ENCODE measurements at places on chromosomes 5 and 9. TPM values are rescaled to one million over a fixed set of nuclear protein-coding genes. Genes with fewer than 3 reads are reported as not detected.

DNA sequence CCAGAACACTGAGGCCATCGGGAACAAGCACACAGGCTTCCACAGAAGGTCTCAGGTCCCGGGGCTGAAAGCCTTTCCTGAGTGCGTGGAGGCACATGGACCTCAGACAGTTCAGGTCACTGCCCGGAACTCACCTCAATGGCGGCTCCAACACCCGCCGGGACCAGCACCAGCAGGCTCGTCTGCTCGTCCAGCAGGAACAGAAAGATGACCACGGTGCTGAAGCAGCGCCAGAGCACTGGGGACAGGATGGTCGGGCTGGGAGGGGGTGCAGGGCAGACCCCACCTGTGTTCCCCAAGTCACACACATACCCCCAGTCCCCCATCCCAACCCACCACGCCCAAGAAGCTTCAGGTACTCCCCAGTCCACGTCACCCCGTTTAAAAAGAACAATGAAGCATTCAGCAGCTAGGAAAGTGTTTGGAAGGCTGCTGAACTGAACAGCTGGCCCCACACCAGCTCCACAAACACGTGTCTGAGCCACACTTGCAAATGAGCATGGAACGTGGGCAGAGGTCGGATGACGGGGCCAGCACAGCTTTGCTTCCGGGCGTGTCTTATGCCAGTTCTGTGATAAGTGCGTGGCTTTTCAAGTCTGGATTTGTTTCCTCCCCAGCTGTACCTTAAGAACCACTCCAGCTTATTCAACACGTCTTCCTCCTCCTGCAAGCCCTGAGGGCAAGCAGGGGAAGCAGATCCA is 14.6 kb downstream of the CLPTM1L start:
- DNase-seq, result no peak

- DNase-seq, result no peak
Measured at GRCh38 chr5:161783297-161783696, 64.6 kb upstream of the GABRA1 start.

DNA sequence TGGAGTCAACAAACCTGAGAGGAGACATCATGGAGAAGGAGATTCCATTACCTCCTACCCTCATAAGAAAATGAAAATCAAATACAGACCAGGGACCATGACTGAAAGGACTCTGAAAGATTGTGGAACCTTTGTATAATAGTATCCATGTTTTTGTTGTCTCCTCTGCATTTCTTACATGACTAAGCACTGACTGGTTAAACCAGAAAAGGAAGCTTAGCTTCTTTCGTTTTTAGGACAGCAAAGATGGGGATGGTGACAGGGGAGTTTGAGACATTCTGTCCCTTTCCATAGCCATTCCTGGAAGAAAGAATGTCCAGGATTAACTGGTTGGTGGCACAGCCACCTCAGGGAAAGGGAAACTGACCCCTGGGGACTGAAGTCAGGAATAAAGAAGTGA is 22.2 kb downstream of the ITGA1 start:
- DNase-seq, result no peak

DNA sequence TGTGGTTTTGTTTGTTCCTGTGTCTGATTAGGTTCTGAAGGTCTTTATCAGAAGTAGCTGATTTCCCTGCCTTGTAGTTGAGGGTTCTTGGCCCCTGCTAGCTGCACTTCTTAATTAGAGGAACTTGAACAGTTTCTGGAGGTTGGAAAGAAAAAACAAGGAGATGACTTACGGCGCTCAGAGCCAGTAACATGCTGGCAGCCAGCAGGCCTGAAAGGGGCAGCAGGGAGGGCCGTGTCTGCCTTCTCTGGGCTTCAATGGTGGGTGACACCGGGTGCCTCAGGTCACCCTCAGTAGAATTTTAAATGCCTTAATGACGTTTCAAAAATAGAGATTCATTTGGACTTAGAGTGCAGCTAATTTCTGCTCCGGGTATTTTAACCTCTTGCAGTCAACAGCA is 15.8 kb downstream of the UBE2QL1 start:
- DNase-seq, result no peak

Gene CYSRT1
- 1.6 TPM for polyA plus RNA-seq

Gene IRX4
- polyA plus RNA-seq, result not detected

Data from endothelial cell of umbilical vein (primary cell).